ENCODE measurements at places on chromosomes 3 and 15.

- DNase-seq: no peak
Measured at GRCh38 chr3:47891613-47892005, 88.7 kb downstream of the DHX30 start.

GRCh38 chr15:51313074-51313393, 25.4 kb downstream of the CYP19A1 start:
- no peak for DNase-seq

GRCh38 chr3:138079901-138080300, 35.5 kb downstream of the DZIP1L start:
- no peak for DNase-seq

DNA sequence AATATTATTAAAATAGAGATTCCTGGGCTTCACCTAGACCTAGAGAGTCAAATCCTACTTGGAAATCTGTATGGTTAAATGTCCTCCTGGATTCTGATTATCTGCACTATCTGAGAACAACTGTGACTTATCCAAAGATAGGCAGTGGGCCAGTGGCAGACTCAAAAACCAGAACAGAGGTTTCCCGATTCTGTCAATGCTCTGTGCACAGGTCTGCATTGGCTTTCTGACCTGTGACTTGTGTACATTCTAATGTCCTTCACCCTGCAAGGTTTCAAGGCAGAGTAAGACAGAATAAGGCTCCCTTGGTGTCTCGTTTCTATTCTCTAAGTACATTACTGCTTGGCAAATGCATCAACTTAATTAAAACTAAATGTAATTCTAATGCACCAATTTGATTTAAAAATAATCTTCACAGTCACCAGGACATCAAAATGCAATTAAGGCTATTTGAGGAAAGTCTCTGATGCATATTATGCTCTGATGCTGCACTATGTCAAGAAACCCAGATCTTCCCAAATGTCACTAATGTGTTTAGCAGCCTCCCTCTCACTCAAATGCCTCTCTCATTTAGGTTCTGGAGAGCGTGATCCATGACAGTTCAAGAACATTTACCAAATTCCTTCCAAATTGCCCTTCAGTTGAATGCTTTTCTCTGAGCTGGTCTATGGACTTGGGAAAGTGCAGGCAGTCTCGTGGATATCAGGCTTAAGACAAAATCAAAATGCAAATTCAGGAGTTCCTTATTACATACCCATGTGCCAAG, 140.1 kb downstream of the STAC start:
- DNase-seq: no peak

DNA sequence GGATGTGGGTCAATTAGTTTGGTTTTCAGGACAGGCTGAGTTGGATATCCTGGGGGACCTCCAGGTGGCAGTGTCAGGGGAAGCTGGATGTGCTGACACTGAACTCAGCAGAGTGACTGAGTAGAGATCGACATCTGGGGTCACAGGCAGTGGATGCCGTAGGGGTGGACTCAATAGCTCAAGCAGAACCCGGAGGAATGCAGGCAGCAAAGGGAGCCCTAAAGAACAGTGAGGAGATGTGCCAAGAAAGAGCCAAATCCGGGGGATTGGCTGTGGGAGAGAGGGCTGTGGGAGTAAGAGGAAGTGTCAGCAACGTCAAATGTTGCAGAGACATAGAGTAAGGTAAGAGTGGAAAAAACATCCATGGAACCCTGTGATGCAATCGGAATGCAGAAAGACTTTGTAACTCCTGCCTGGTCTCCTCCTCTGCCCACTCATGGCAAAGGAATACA, 11.6 kb downstream of the CCR5AS start:
- no peak for DNase-seq

- DNase-seq: no peak
Measured at GRCh38 chr3:81425198-81425868, 336.1 kb downstream of the GBE1 start.

DNA sequence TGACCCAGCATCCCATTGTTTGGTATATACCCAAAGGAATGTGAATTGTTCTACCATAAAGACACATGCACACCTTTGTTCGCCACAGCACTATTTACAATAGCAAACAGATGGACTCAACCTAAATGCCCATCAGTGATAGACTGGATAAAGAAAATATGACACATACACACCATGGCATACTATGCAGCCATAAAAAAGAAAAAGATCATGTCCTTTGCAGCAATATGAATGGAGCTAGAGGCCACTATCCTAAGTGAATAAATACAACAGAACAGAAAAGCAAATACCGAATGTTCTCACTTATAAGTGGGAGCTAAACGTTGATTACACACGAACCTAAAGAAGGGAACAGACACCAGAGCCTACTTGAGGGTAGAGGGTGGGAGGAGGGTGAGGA, 11.4 kb upstream of the USF3 start:
- no peak for DNase-seq

DNA sequence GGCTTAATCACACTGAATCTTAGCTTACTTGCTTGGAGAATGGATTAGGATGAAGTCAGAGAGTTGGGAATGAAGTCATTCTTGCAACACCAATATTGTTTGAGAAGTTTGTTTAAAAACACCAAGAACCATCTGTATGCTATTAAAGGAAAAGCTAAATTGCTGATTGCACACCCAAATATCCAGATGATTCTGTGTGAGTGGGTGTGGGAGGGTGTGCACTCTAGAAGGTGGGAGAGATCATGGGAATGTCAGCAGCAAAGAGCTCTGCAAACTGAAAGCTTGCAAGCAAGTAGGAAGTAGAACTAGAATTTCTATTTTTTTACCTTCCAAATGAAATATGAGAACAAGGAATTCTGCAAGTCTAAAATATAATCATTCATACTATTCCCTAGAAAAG, 364.9 kb downstream of the NR2F2 start:
- DNase-seq: no peak

- no peak for DNase-seq
Measured at GRCh38 chr3:53885239-53885638, 3.3 kb upstream of the ACTR8 start.

- no peak for DNase-seq
Measured at GRCh38 chr3:119376758-119377157, 82.6 kb downstream of the ARHGAP31 start.

DNA sequence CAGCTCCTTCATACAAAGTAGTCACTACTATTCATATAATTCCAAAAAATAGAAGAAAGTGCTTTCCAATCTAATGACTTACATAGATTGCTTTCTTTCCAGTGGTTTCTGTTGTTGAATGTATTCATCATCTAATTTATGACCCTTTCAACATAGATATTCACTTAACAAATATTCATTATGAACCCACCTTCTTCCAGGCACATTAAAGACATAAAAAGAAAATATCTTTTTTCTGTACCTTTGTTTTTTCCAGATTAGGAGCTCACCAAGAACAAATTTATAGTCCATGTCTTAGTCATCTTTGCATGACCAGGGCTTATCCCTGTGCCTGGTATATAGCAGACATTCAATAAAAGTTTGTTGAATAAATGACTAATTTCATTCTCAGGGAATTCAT, 32.4 kb upstream of the PDZRN3 start:
- no peak for DNase-seq

DNA sequence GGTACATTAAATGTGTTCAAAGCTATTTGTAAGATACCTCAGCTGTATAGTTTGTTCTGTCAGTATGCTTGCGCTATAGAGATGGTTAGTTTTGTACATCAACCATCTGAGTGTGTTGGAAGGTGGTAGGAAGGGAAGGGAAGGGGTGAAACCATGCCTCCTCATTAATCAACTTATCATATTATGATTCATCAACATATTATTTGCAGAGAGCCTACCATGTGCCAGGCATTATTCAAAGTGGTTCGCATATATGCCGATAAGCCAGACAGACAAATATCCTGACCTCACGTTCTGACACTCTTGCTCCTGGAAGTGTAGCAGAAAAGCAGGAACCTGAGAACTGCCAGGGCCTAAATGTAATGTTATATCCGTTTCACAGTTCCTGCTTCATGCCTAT, 248.1 kb upstream of the NR2E3 start:
- no peak for DNase-seq

- no peak for DNase-seq
Measured at GRCh38 chr3:70096376-70097066, 97.0 kb downstream of the SAMMSON start.

DNA sequence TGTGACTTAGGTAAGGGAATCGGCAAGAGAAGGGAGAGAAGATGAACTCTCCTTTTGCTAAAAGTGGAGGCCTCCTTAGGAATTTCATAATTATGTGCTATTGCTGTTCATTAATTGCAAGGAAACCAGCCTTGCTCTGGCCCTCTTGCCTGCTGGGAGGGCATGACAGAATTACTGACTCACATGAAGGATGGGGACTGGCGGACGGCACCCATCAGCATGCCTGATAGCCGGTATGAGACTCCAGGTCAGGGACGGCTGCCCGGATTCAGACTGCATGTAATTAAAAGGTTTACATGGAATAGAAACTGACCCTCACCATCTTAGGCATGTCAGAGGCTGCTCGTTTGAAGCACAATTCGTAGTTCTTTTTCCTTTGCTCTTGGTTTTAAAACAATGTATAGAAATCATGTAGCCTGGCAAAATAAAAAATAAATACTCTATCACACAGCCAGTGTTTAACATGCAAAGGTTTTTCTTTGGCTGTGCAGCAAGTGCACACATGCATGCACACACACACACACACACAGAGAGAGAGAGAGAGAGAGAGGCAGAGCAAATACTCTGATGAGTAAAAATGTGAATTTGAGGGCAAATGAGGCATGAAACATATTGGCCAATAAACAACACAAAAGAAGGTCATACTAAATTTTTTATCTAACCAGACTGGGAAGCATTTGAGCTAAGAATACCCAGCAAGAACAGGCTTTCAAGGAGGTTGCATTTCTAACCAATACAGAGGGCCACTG, 82.7 kb downstream of the FOXB1 start:
- no peak for DNase-seq

- DNase-seq: no peak
Measured at GRCh38 chr3:20186600-20187004, 596 bp upstream of the SGO1 start.

DNA sequence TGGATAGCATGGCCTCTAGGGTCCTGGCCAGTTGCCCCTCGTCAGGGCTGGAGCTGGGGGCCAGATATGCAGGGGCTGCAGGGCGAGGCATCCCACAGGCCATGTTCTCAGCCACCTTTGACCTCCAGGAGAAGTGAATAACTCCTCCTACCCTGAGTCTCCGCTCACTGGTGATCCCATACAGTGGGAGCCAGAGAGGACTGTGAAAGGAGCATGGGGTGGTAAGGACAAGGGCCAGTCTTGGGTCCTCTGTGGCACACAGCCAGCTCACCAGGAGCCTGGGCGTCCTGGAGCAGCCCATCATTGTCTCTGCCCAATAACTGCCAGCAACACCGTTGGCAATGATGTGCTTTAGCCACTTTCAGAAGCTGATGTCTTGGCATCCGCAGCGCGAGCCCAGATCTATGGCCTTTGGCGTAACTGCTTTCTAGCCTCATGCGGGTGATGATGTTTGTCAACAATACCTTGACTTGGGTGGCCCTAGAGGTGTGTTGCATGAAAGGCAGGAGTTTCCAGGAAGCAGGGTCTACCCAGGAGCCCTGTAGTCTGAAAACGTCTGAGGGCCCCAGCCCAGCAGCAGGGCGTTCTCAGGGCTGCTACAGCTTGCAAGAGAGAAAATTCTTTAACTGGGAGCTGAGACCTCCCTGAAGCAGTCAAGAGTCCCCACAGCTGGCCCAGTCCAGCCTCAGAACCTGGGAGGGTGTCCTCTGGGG, 61.1 kb upstream of the IQSEC1 start:
- DNase-seq: no peak

DNA sequence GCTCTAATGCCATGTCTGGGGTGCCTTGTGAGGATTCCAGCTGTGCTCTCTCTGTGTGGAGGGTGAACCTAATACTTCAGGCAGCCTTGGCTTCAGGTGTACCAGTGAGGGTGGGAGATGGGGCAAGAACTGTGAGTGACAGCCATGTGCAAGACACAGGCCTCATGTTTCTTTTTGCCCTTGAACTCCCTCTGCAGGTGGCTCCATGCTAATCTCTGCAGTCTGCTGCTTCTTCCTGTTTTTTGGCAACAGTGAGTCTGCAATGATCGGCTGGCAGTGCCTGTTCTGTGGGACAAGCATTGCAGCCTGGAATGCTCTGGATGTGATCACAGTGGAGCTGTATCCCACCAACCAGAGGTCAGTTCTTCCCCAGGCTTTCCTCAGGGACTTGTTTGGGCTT, 189.3 kb downstream of the SV2B start:
- peak; percentile 36 for DNase-seq

DNA sequence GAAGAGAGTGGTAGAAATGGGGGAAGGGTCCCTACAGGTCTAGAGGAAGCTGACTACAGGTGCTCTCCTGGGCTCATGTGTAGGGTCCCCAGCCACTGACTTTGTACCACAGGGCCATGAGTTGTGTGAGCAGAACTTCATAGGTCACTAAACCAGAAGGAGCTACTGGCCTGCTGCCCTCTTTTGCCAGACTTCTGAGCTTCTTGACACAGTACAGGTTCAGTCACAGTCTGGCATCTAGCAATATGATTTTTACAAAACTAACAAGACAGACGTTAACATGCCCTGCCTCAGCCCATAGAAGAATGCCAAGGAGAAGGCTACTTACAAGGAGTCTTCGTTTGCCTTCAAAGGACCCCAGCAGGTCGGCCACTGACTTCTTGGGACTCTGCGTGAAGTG, 3.2 kb downstream of the CCDC80 start:
- no peak for DNase-seq

GRCh38 chr15:71366926-71367325, 251.7 kb downstream of the THSD4 start:
- DNase-seq: no peak

GRCh38 chr15:57019496-57020160, 101.2 kb downstream of the TCF12 start:
- DNase-seq: peak; percentile 2

DNA sequence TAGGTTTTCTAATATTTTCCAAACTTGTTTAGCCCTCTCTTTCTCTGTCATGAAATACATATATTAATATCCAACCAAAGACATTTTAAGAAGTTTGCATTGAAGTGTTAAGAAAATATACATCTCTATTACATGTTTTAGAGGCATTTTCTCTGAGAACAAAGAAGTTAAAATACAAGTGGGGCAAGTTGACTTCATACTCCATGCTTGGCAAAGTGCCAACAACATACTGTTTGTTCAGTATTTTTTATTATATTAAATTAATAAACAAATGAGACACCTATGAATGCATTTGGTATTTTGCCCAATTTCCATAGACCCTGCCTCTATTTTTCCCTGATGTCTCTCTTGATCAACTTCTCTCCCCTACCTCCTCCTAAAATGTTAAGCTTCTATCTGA, 232.8 kb upstream of the MRPL3 start:
- DNase-seq: no peak
